Retina (tissue), 1 donor: ENCODE measurements at places on chromosomes 6 and 20.
A peak's percentile ranks its signal among the peaks of the same experiment; 100 is the strongest.

GRCh38 chr20:13819885-13820645 is 35.2 kb downstream of the NDUFAF5 start:
- DNase-seq = peak; percentile 40

DNA sequence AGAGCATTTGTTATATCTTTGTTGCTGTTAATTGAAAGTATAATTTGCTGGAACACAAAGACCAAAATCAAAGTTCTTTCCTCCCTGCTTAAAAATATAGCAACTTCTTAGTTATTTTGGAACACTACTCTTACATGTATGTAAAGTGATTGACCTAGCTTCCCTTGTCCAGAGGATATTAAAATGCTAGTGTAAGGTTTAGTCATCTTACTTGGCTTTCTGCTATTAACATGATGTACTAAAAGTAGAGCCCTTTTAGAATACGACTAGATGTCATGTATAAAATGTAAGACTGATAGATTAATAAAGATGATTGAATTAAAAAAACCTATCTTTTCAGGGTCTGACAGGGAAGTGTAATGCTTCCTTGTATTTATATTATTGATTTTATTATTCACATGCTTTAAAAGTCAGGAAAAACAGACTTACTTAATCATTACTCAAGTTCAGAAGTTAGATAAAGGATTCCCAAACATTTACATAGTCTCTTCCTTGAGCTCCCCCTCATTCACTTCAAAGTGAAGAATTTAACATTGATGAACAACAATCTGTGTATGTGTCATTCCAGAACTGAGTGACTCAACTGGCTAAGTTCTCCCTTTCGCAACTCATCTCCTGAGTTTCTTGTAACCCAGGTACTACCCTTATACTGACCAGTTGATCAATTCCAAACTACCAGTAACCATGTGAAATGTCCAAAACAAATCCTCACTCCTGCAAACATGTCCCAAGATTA is 50.9 kb downstream of the BTBD9 start:
- no peak for DNase-seq

GRCh38 chr6:149014631-149015534 is 268.1 kb downstream of the UST start:
- no peak for DNase-seq

- DNase-seq = no peak
These were observed 212.7 kb downstream of the TMEM242 start for GRCh38 chr6:157110607-157111006.

GRCh38 chr6:94570581-94570980 is 1006.8 kb upstream of the MANEA start:
- DNase-seq = peak; percentile 34

DNA sequence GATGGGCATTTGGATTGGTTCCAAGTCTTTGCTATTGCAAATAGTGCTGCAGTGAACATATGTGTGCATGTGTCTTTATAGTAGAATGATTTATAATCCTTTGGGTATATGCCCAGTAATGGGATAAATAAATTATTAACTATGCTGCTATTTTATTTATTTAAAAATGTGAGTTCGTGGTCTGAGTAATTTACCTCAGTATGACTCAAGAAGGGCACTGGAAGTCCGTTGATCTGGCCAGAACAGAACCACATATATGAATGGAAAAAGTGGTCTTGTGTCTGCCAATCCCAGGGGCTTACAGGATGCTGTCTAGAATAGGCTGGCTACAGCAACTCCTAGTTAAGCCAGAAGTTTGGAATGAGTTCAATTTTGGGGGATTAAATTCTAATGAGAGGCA is 27.6 kb upstream of the HLA-C start:
- no peak for DNase-seq

- DNase-seq = peak; percentile 81
These were observed at the start of gene CEBPB for GRCh38 chr20:50190251-50191064. Gene CEBPB, plus strand, starts transcription at chr20:50190830. Its CDS starts 204 bp downstream, at chr20:50191034.

DNA sequence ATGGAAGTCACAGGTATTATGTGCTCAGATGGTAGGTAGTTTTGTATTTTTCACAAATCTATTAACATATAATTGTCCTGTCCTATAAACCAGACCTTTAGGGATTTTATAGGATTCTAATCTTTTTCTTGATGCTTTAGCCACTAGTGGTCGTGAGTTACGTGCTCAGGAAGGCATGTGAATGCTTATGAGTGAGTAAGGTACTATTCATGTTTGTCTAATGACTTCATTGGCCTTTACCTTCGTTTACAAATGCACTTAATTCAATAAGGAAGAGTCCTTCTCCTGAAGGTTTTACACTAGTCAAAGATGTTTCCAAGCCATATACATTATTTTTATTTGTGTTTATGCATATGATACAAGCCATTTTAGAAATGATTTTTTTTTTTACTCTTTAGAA is 23.0 kb downstream of the PACRG start:
- DNase-seq = no peak
